ENCODE measurements at places on chromosomes 3 and 15. TPM values are rescaled to one million over a fixed set of nuclear protein-coding genes. Genes with fewer than 3 reads are reported as not detected.

The NR1I2 gene
- 1.0 TPM for polyA plus RNA-seq

The UBE2E2 gene
- 8.0 TPM for polyA plus RNA-seq

The GOLGA8Q gene
- polyA plus RNA-seq, result not detected

The LSAMP gene
- not detected for polyA plus RNA-seq

The CIDEC gene
- not detected for polyA plus RNA-seq

The RASA2 gene
- polyA plus RNA-seq, result 39.2 TPM

The LMAN1L gene
- not detected for polyA plus RNA-seq

The PRSS50 gene
- polyA plus RNA-seq, result 0.13 TPM

The PARP14 gene
- polyA plus RNA-seq, result 16.6 TPM

The LRRC3B gene
- polyA plus RNA-seq, result not detected

The FEZF2 gene
- polyA plus RNA-seq, result not detected

The STRIT1 gene
- polyA plus RNA-seq, result not detected

The GPR156 gene
- not detected for polyA plus RNA-seq

The ABHD2 gene
- polyA plus RNA-seq, result 22.9 TPM

The EFCC1 gene
- polyA plus RNA-seq, result 0.22 TPM

The GXYLT2 gene
- not detected for polyA plus RNA-seq

The ISG20 gene
- 572 TPM for polyA plus RNA-seq

The KBTBD12 gene
- not detected for polyA plus RNA-seq

The LRRC31 gene
- polyA plus RNA-seq, result not detected

The BUB1B gene
- polyA plus RNA-seq, result 0.26 TPM

The CCDC39 gene
- polyA plus RNA-seq, result not detected

Measured in CD8-positive, alpha-beta memory T cell (primary cell).